ENCODE measurements at places on chromosomes 11 and 22. TPM values are rescaled to one million over a fixed set of nuclear protein-coding genes. Genes with fewer than 3 reads are reported as not detected.

Gene LAMTOR1
- 303 TPM for polyA plus RNA-seq

Gene CLDN5
- polyA plus RNA-seq = 0.05 TPM

Gene MIAT
- polyA plus RNA-seq = 0.02 TPM

Gene POU2F3
- polyA plus RNA-seq = 0.19 TPM
